ENCODE measurements at places on chromosomes 3 and 15.
A peak's percentile ranks its signal among the peaks of the same experiment; 100 is the strongest.

DNA sequence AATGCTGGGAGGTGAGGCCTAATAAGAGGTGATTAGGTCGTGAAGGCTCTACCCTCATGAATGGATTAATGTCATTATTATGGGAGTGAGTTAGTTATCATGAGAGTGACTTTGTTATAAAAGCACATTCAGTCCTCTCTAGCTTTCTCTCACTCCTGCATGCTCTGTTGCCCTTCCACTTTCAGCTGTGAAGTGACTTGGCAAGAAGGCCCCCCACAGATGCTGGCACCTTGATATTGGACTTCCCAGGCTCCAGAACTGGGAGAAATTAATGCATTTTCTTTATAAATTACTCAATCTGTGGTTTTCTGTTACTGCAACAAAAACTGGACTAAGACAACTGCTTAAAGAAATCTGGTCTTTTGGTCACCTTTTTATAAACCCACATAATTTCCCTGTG, 144.3 kb downstream of the FBN1 start:
- no peak for DNase-seq

- DNase-seq, result no peak
These were observed 33.1 kb downstream of the MRAS start for GRCh38 chr3:138381413-138381901.

DNA sequence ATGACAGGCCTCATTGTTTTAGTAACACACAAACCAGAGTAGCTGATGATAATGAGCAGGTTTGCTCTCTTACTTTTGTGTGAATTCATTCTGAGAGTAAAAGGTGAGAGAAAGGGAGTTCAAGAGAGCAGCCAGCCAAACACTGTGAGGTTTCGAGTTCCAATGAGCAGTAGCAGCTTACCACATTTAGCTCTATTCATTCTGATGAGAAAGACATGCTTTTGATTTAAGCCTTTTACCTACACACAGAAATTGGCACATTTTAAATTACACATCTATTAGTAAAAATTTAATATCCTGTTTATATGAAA, 28.0 kb downstream of the GLDN start:
- no peak for DNase-seq

- no peak for DNase-seq
These were observed 374.3 kb upstream of the TGFBR2 start for GRCh38 chr3:30232142-30232541.

GRCh38 chr15:69766156-69766555, 313.5 kb downstream of the RPLP1 start:
- no peak for DNase-seq

DNA sequence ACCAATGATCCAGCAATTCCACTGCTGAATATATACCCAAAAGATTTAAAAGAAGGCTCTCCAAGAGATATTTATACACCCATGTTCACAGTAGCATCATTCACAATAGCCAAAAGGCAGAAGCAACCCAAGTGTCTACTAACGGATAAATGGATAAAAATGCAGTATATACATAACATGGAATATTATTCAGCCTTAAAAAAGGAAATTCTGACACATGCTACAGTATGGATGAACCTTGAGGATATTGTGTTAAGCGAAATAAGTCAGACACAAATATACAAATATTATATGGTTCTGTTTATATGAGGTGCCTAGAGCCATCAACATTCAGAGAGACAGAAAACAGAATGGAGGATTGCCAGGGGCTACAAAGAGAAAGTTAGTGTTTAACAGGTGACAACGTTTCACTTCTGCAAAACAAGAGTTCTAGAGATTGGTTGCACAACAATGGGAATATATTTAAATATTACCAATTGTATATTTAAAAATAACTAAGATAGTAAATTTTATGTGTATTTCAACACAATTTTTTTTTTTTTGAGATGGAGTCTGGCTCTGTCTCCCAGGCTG, 69.4 kb downstream of the STAG1 start:
- no peak for DNase-seq

- peak; percentile 94 for DNase-seq
These were observed at the start of gene CCDC9B for GRCh38 chr15:40340740-40341400. TSS of gene CCDC9B (minus strand) at chr15:40340939. CDS start at chr15:40340819, 120 bp downstream.

DNA sequence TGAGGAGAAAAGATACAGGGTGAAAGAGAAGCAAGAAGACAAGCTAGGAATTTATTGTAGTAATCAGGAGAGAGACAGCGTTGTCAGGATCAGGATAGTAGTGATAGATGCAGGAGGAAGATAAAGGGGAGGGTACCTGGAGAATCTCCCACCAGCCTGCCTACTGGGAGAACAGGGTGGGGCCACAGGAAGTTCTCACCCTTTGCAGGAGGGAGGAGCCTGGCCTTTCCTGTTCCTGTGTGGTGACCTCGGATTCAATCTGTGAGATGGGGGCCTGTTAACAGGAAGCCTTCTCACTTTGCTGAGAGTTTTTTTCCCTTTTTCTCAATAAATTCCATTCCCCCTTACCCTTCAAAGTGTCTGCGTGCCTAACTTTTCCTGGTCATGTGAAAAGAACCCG, 37.6 kb downstream of the GMPS start:
- no peak for DNase-seq

- DNase-seq, result no peak
These were observed 23.6 kb upstream of the RPL35A start for GRCh38 chr3:197926418-197926817.

DNA sequence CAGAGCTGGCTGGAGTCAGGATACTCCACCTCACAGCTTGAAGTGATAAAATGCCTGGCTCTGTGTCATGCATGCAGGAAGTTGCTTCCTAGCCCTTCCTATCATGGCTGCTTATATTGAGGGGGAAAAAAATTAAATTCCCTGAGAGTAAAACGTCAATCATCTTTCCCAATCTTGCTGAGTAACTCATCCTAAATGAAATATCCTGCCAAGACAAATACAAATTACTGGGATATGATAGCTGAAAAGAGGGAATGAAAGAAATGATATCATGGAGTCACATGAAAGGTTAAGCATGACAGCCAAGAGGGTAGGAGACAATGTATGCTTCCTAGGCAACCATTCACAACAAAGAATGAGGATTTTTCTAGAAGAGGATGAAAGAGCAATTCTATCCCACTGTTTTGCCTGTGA, 110.6 kb downstream of the ABI3BP start:
- DNase-seq, result no peak

- no peak for DNase-seq
These were observed 5.6 kb downstream of the CLSTN2 start for GRCh38 chr3:139940622-139941021.

DNA sequence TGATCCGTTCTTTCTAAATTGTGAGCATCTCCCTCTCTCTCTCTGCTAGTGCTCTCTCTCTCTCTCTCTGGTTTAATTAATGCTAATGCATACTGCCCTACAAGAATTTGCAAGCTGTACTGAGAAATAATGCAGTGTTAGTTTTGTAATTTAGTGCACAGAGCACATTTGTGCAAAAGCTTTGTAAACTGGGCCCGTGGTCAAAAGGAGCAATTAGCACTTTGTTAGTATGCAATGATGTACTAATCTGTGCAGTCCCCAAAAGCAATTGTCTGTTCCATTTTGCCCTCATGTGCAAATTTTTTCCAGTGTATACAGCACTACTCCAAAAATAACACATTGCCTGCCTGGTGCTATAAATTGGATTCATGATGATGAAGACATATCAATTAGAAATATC, 184.6 kb upstream of the CMC1 start:
- DNase-seq, result no peak

DNA sequence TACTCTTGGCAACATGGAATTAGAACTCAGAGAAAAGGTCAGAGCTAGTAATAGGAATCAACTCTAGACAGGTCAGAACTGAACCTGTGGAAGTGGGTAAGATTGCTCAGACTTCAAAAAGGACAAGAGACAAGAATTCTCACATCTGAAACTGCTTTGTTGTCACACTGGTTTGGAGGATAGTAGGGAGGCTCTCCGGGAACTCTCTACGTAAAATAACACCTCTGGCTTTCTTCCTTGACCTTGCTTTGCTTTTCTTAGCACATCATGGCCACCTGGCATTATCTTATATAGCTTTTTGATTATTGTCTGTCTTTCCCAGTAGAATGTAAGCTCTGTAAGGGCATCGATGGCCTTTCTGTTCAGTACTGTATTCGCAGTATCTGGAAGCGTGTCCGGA, 13.2 kb upstream of the NFKBIZ start:
- DNase-seq, result no peak

- DNase-seq, result no peak
These were observed 28.9 kb downstream of the CFAP91 start for GRCh38 chr3:119731560-119732343.

GRCh38 chr3:186953011-186953487, 22.7 kb downstream of the ST6GAL1 start:
- DNase-seq, result no peak

DNA sequence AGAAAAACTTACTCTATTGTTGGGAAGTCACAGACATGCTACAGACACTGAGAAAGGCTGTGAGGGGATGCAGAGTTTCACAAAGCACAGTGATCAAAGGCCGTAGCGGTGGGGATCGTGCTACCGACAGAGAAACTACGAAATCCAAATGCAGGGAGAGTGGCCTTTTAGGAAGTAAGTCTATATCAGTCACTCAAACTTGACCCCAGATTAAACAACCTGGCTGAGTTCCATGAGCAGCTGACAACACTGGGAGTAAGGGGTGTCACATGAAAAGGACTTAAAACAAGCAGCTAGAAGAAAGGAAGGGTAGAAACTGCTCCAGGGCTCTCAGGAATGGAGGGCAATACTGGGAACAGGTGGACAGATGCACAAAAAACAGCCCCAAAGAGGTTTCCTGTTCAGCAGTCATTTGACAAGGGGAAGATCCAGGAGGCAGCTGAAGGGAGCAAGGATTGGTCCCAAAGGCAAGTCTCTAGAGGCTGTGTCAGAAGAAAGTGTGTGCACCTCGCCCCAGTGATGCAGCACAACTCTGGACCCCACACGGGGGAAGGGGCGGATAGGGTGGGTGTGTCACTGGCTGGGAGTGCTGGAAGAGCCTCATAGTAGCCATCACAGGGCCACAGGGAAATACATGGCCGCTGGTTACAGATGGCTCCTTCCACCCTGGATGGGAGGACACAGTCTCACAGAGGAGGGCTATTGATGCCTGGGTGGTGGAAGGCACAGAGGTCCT, 20.3 kb upstream of the HDAC11 start:
- DNase-seq, result no peak

GRCh38 chr3:152243301-152243711, 25.4 kb upstream of the MBNL1 start:
- no peak for DNase-seq

- DNase-seq, result no peak
These were observed 799 bp downstream of the SERF2 start for GRCh38 chr15:43792761-43793476.

- no peak for DNase-seq
These were observed 25.1 kb upstream of the FSTL1 start for GRCh38 chr3:120475722-120476377.

DNA sequence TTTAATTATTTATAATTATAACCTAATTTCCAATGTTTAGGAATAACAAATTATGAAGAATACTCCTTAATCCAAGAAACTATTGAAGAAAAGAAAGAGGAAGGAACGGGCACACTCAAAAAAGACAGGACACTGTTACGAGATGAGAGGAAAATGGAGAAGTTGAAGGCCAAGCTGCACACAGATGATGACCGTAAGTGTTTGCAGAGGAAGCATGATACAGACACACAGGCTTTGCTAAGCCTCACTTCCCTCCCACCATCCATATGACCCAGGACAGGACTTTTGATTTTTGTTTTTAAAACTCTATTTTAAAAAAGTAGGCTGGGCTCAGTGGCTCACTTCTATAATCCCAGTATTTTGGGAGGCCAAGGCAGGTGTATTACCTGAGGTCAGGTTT, 389.4 kb upstream of the TPM1 start:
- no peak for DNase-seq

DNA sequence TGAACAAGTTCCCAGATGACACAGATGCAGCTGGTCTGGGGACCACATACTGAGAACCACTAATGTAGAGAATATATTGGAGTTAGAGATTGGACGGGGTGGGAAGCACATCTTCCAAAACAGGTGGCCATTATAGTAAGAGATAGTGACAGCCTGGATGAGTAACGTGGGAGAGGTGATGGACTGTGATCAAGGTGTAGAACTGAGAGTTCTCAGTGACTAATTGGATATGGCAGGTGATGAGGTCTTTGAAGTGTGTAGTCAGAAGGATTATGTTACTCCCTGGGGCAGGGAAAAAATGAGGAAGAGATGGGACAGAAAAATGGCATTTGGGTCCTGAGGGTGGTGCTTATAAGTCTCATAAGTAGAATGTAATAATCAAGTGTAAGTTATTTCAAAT, 66.6 kb downstream of the KCNMB2 start:
- no peak for DNase-seq

GRCh38 chr3:14609506-14609905, 42.1 kb upstream of the CCDC174 start:
- no peak for DNase-seq

DNA sequence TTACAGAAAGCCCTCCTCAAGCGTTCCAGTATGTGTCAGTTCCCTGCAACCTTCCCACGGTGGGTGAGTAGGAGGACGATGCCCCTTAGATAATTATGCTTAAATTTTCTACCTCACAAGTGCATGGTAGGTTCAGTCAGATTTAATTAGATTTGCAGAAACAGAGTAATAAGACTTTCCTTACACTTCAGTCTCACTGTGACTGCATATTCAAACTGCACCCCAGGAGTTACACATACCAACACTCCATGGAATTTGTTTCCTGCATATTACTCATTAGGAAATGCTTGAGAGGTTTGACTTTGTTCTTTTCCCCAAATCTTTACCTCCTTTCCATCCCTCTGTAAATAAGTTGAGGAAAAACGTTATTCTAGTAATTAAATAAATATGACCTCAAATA, 108.8 kb downstream of the ARRDC4 start:
- DNase-seq, result no peak
